Bronchial smooth muscle cell (primary cell): ENCODE measurements at places on chromosomes 4 and X. TPM values are rescaled to one million over a fixed set of nuclear protein-coding genes. Genes with fewer than 3 reads are reported as not detected.

MAGEA3 gene
- not detected in 2 replicates for total RNA-seq

SORCS2 gene
- total RNA-seq: 0.26 and 0.79 TPM in 2 replicates

SOX3 gene
- not detected in 2 replicates for total RNA-seq

TCEAL7 gene
- total RNA-seq: 32.1 and 74.1 TPM in 2 replicates
